ENCODE measurements at places on chromosomes 6 and 20.

- DNase-seq: no peak
These were observed 166.7 kb downstream of the PRKN start for GRCh38 chr6:162560891-162561290.

GRCh38 chr6:21740376-21741124, 147.0 kb downstream of the SOX4 start:
- DNase-seq: no peak

GRCh38 chr6:44622956-44623355, 235.4 kb downstream of the CDC5L start:
- DNase-seq: no peak

GRCh38 chr20:34525709-34526416, 9.6 kb downstream of the DYNLRB1 start:
- no peak for DNase-seq

DNA sequence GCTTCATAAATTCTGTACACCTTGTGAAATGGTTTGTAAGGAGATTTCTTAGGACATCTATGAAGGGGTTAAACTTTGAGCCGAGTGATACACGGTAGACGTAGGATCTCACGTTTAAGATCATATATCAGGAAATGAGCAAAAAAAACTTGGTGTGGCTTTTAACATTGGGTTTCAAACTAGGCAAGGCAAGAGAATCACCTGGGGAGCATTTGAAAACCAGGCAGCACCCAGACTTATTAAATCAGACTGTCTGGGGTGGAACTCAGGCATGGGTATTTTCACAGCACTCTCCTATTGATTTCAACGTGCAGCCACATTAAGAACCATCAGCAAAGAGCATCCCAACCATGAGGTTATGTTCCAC, 26.4 kb downstream of the LY86 start:
- no peak for DNase-seq

- DNase-seq: no peak
These were observed 22.1 kb downstream of the DUSP22 start for GRCh38 chr6:314377-314776.

DNA sequence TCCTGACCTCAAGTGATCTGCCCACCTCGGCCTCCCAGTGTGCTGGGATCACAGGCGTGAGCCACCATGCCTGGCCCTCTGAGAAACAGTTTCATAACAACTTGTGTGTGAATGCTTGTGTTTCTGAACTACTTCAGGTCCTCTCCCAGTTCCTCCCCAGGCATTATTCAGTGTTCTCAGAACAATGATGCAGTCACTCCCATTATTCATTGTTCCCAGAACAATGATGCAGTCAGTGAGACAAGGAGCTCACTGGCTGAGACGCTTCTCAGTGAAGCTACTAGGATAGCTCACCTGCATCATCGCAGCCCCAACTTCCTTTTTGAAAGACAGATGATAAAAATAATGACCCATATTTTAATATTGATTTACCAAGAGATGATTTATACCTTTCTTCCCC, 71.5 kb downstream of the NDUFAF5 start:
- no peak for DNase-seq

DNA sequence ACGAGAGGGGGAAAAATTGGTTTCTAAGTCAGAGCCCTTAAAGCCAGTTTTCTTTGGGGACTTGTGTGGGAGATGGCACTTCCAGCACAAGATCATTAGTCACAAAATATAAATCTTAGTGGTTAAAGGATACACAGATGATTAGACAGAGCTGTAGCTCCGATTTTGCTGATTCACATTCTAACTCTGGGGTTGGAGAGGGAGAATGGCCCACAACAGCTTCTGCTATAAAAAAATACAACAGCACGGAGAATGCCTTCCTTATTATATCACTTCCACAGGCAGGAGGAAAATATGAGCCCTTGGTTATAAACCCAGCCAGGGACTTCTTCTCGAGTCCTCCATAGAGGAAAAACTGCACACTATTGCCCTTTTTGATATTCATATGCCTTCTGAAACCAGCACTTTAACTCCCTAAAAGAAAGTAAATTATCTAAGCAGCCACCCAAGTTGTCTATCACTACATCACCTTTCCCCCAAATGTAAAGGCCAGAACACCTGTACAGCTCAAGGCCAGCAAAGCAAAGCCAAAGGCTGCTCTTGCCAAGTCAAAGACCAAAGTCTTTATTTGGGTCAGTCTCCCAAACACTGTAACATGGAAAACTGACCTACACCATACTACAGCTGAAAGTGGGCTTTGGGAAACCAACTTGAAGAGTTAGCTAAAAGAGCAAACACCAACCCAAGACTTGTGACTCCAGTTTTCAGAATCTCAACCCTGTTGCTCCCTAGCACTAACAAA, 10.4 kb downstream of the MRPL14 start:
- no peak for DNase-seq

DNA sequence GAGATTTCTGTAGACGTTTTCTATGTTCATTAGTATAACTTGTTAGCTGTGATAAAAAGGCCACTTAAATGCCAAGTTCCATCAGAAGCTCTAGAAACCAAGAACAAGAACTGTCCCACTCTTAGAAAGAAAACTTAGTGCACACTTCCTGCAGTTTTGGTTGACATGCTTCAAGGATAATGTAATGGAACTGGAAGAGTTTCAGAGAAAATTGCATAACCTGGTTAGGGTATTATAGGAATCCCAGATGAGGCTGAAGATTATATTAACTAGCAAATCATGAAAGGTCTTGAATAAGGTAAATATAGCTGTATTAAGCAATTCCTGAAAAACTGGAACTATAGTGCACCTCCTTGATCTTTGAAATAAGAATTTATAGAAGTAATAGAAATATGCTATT, 1.8 kb upstream of the PHACTR2 start:
- no peak for DNase-seq

- no peak for DNase-seq
These were observed 5.9 kb downstream of the NKX2-4 start for GRCh38 chr20:21391185-21391971.

DNA sequence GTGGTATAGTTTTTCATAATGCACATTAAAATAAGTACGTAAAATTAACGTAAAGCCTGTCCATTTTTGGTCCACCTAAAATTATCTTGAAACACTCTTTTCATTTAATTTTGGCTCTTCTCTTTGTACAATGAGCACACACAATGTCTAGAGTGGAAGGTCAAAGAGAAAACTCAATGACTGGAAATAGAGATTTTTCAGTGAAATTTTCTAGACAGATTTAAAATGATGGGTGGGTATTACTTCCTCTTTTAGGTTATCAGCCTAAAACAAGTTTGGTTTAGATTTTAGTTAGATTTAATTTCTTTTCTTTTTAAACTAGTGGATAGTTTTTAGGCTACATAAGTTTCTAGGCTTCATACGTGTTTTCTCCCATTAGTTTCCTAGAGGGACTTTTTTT, 24.9 kb downstream of the DSE start:
- DNase-seq: no peak

DNA sequence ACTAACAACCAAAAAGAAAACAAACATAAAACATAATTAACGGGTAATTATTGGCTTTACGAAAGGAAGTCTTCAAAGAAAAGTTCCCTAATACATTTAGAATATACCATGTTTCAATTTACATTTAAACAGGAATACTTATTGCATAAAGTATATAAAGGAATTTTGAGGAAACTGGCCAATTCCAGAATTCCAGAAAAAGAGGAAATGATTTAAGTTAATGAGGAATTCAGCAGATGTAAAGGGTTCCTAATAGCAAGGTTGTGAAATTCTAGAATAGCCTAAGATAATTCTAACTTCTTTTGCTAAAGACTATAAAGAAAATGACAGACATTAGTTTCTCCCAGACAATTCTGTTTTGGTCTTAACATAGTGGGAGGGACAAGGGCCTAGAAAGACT, 35.0 kb downstream of the DTNBP1 start:
- DNase-seq: no peak

- DNase-seq: no peak
These were observed 63.0 kb downstream of the SLC22A23 start for GRCh38 chr6:3393836-3394202.

DNA sequence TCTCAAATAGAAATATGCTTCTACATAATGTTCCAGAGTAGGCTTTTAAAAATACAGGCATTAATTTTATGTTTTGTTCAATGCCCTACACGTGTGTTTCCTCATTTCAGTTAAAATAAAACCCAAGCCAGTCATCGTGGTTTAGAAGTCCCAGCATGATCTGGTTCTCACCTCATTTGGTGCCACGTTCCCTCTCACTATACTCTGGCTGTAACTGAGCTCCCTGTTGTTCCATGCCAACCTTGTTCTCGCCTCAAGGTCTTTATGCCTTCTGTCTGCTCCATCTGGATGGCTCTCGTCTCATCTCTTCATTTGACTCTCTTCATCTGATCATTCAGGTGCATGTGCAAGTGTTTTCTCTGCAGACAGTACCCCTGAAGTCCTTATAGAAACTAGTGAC, 32.6 kb downstream of the HDGFL1 start:
- no peak for DNase-seq

Measured in stimulated activated CD8-positive, alpha-beta memory T cell treated with anti-CD3 and anti-CD28 coated beads, Interleukin-2, amount 100 ng/mL, for 1 hour (primary cell).